ENCODE measurements at places on chromosomes 5 and 9.

- no peak for DNase-seq
Measured at GRCh38 chr5:71589903-71590302, 2.8 kb downstream of the MCCC2 start.

DNA sequence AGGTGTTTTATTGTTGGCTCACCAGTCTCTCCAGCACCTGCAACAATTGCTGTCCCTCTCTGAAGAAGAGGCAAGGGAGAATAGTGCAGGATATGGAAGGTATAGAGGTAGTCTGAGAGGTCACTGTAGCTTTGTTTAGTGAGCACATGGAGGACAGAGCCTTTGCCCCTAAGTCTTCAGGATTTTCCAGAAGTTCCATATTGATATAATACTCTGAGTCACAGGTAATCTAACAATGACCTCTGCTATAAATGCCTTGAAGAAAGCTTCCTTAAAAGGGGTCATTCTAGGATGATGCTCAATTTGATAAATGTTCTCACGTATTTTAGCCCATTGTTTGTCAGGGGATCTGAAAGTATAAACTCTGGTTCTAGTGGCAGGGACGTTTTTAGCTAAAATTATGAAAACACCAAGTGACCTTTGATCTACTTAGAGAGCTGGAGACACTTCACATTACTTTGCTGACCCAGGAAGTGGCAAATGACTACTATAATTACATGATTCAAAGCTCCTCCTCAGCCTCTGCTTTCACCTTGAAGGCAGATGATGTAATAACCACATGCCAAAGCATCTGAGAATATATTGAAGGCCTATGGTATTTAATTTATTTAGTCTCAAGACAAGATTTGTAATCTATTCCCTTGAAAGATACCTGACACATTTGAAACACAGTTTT is 366.9 kb upstream of the NUDT12 start:
- DNase-seq, result no peak

DNA sequence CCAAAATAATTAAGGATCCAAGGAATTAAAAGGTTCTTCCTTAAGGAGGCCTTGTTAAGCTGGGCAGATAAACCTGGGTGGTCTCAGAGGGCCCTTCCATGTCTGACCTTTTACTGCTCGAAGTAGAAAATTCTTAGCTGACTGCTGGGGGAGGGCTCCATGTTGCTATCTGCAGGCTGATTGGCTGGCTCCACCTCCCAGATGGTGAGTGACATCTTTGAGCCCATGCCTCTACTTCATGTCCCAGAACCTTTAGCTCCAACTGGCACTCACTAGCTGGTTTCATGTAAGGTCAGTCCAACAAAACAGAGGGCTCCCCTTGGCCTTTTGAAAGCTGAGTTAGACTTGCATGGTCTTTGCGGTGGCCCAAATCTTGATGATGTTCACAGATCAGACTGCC is 188.2 kb downstream of the PAX5 start:
- DNase-seq, result no peak

- no peak for DNase-seq
Measured at GRCh38 chr9:2817999-2818803, 25.7 kb downstream of the PUM3 start.

DNA sequence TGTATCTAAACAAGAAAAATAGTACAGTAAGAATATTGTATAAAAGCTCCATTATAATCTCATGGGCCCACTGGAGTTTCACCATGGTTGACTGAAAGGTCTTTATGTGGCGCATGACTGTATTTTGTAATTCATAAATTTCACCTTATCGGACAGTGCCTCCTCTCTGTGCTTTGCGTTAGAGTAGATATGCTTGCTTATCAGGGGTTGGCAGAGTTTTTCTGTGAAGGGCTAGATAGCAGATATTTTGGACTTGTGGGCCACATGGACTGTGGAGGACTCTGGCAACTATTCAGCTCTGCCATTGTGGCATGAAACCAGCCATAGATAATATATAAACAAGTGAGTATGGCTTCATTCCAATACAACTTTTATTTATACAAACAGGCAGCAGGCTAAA is 23.2 kb downstream of the GAPVD1 start:
- no peak for DNase-seq

DNA sequence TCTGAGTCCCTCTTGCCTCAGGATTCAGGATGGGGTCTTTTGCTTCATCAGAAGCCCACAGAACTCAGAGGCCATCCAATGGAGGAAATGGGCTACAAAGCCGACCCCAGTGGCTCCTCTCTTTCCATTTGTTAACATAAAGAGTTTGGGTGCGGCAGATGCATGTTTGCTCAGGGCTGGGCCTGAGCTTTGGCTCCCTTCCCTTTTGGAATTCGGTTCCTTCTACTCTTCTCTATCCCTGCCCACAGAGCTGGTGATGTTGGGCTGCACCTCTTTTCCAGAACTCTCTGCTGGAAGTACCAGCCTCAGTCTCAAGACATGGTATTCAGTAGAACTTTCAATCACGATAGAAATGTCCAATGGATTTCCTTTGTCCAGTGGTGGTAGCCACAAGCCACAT is 66.9 kb upstream of the AGXT2 start:
- DNase-seq, result no peak

- DNase-seq, result no peak
Measured at GRCh38 chr9:27212621-27213020, 84.3 kb downstream of the EQTN start.

- DNase-seq, result no peak
Measured at GRCh38 chr5:73198833-73199592, 26.0 kb downstream of the TMEM174 start.

DNA sequence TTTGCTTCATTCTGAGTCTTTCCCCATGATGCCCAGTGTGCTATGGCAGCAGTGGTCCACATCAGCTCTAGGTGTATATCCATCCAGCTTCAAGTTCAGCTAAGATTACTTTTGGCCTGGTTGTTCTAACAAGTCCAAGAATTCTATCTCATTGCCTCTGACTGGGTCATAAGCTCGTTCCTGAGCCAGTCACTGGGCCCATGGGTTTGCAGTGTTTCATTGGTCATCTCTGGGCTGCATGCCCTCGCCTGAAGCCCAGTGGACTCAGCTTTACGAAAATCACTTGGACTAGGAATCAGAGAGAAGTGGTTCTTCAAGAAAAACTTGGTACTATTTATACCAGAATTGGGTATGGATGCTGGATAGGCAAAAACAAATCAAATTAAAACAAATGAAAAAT is 16.1 kb upstream of the ARHGAP26 start:
- DNase-seq, result no peak

- no peak for DNase-seq
Measured at GRCh38 chr5:83547161-83547560, 75.6 kb downstream of the VCAN start.

GRCh38 chr5:176658817-176659511 is 11.7 kb downstream of the TSPAN17 start:
- DNase-seq, result no peak
